Activated CD8-positive, alpha-beta memory T cell treated with anti-CD3 and anti-CD28 coated beads for 1 hour (primary cell): ENCODE measurements at places on chromosomes 12 and 14.

- no peak for DNase-seq
Observed at GRCh38 chr12:95836185-95836609, 22.6 kb upstream of the SNRPF start.

- no peak for DNase-seq
Observed at GRCh38 chr12:90896821-90897220, 58.2 kb downstream of the CCER1 start.

- DNase-seq: no peak
Observed at GRCh38 chr14:26323869-26324268, 274.0 kb downstream of the NOVA1 start.

DNA sequence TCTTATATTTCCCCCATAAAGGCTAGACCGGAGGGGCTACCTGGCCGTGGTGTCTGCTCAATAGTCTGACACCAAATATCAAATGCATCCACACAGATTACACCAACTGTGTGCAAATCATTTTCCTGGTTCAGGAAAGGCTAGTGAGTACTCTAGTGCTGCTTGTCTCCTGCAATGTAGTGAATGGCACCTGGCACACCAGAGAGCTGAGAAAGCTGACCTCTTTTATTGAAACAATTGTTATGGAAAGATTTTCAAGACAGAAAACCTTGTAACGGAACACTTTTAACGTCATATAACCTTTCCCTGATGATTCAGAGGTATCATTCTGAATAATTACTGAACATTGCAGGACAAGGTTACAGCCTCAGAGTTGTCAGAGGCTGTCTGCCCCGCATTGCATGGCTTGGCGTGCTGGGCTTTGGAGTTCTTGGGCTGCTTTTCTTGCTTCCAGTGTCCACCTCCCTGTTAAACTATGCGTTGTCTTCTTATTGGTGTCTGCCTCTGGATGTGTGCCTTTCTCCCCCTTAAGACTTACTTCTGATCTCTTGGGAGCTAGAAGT, 40.7 kb upstream of the HDAC7 start:
- no peak for DNase-seq

GRCh38 chr12:46522071-46522470, 149.5 kb upstream of the SLC38A2 start:
- DNase-seq: no peak
